ENCODE measurements at places on chromosomes 13 and 19.

- DNase-seq, result no peak
These were observed 1.5 kb upstream of the ARGLU1 start for GRCh38 chr13:106569233-106570095.

DNA sequence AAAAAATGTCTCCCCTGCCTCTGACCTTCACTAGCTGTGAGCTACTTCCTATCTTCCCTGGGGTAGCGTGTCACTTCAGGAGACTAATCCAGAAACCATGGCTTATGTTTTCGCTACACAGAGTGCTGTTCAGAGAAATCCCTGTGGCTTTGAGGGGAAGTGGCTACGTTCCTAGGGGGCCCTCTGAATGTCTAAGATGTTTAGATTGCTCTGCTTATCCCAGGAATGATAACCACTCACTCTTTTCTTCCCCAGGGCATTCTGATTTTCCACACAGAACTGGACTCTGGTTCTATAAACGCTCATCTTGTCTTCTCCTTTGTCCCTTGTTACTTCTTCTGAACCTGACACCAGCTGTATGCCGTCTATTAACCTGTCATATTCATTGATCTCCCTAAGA lies 572.5 kb downstream of the OLFM4 start:
- no peak for DNase-seq

- DNase-seq, result no peak
These were observed 530.6 kb upstream of the SPRY2 start for GRCh38 chr13:80871481-80871880.

DNA sequence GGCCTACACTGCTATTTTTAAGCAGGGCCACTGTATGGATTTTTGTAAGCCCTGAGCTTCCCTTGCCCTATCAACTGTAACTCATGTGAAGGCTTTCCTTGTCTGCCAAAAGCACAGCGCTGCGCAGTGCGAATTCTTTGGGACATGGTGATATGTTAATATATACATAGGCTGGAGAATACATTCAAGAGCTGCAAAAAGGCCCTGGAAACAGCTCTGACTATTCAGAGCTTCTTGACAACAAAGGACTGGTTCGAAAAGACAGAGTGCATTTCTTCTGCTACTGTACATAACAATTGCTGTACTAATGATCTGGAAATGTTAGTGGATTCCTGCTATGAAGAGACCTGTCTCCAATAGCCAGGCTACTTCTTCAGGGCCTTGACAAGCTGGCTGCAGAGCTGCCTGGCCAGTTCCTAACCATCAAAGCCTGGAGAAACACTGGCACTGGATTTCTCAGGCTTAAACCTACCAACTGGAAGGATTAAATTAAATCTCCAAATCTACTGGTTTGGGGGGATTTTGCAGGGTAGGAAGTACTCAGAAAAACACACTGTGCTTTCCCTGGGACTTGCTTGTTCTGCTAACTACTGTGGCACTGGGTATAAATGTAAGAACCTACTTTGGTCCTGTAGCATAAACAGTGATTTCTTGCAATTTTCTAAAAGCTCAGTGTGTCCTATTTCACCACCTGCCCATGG lies 246.9 kb downstream of the DNAJC15 start:
- no peak for DNase-seq

Data from putamen (tissue), 1 donor.